Esophagus mucosa (tissue), 1 donor: ENCODE measurements at places on chromosomes 13 and 19. TPM values are rescaled to one million over a fixed set of nuclear protein-coding genes. Genes with fewer than 3 reads are reported as not detected.

DNA sequence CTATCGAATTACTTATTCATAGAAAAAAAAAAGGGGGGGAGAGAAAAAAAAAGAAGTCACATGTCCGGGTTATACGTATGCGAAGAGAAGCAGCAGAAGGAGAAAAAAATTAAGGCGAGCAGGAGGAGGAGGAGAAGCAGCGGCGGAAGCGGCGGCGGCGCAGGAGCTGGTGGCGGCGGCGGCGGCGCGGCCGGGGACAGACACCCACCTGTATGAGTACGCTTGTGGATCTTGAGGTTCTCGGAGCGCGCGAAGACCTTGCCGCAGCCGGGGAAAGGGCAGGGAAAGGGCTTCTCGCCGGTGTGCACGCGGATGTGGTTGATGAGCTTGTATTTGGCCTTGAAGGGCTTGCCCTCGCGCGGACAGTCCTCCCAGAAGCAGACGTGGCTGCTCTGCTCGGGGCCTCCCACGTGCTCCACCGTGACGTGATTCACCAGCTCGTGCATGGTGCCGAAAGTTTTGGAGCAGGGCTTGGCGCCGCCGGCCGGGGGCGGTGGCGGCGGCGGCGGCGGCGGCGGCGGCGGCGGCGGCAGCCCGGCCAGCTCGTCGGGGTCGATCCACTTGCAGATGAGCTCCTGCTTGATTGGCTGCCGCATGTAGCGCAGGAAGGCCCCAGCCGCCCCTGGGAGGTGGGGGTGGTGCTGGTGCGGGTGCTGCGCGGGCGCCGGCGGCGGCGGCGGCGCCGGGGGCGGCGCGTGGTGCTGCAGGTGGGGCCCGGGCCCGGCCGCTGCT, 1.5 kb downstream of the ZIC5 start:
- peak; percentile 47 for ATAC-seq

The CPAMD8 gene
- total RNA-seq = 2.0 TPM

DNA sequence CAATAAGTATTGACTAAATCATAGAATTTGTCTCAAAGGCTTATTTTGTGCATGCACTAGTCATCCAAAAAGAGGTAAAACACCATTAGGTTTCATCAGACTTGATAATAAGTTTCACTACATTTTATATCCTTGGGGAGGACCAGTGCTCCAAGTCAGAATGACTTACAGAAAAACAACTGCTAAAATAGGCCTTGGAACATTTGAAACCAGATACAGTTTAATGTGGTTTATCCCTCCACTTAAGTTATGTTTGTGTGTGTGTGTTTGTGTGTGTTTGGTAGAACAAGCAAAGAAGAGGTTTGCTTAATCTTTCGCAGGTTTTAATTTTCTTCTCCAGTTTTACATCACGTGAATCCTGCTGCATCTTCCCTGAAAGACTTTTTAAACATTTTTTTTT, 570.9 kb downstream of the PCDH9 start:
- no peak for ATAC-seq

DNA sequence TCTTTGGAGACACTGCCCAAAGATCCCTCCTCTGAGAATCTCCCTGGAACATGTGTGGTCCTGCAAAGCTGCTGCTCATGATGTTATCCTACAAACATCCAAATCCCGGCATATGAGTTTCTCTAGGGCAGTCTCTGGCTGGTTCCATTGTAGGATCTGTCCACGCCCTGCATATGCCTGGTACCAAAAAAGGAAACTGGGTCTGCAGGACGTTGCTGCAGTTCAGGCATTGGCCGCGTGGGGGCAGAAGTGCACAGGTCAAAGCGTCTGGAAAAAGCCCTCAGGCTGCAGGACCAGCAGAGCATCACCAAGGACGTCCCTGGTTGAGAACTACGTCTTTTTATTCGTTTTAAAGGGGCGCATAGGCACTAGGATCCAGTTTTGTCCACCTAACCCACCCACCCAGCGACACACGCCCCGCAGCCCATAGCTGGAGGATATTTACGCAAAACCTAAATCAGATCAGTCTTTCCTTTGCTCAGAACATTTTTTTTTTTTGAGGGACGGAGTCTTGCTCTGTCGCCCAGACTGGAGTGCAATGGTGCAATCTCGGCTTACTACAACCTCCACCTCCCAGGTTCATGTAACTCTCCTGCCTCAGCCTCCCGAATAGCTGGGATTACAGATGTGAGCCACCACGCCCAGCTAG, 12.9 kb upstream of the ZNF564 start:
- peak; percentile 94 for ATAC-seq

The ICAM5 gene
- 1.3 TPM for total RNA-seq

DNA sequence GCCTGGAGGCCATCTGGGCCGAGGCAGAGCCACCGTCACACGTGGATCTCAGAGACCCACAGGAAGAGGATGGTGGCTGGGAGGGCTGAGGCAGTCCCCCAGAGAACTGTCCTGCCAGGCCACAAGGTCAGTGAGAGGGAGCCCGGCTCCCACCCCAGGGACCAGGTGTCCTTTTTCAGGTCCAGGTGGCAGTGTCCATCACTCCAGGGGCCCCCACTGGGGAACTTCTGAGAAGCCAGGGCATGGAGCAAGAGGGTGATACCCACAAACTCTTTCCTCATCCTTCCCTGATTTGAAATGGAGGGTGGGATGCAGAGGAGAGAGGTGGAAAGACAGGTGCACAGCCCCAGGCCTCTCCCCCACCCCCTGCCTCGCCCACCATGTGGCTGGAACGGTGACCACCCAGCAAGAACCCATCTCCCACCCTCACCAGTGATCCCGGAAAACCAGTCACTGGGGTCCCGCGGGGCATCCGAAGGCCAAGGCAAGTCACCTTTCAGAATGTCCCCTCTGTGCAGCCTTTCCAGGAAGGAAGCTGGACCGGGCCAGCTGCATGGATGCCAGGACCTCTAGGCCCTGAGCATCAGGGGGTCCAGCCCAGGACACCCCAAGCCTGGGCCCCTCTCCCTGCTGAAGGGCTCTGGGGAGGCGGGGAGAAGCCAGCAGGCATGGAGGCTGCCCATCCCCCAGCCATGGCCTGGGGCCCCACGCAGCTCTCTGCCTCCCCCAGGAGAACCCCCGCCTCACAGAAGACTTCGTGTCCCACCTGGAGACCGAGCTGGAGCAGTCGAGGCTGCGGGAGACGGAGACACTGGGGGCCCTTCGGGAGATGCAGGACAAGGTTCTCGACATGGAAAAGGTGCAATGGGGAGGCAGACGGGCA, 14.1 kb downstream of the PRR36 start:
- no peak for ATAC-seq

DNA sequence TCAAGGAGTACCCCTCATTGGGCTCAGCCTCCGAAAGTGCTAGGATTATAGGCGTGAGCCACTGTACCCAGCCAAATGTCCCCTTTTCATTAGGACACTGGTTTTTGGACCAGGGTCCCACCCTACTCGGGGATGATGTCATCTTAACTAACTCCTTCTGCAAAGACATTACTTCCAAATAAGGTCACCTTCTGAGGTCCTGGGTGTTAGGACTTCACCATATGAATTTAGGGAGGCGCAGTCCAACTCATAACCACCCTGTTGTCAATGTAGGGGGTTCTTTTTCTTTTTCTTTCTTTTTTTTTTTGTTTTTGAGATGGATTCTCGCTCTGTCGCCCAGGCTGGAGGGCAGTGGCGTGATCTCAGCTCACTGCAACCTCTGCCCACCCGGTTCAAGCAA, 32.7 kb upstream of the NFIC start:
- no peak for ATAC-seq

DNA sequence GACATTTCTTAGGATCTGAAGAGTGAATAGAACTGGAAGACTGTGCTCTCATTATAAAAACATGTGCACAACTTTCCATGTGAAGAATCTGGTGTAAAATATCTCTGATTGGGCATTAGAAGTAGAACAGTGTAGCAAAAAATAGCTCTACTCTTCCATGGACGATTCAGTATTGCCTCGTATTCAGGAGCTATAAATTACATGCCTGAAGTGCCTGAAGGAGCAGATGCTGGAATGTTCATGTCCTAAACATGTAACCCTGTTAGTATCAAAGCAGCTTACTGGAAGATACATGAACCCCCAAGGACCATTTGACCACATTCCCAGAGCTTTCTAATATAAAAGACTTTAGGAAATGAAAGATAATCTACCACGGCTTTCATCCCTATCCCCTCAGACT, 528.9 kb downstream of the DACH1 start:
- no peak for ATAC-seq

The CEACAM5 gene
- total RNA-seq = 369 TPM
